ENCODE measurements at places on chromosomes 5 and 9.

GRCh38 chr5:158055111-158055501, 196.2 kb upstream of the CLINT1 start:
- no peak for DNase-seq

GRCh38 chr9:91784673-91785446, 165.2 kb downstream of the ROR2 start:
- DNase-seq: no peak

DNA sequence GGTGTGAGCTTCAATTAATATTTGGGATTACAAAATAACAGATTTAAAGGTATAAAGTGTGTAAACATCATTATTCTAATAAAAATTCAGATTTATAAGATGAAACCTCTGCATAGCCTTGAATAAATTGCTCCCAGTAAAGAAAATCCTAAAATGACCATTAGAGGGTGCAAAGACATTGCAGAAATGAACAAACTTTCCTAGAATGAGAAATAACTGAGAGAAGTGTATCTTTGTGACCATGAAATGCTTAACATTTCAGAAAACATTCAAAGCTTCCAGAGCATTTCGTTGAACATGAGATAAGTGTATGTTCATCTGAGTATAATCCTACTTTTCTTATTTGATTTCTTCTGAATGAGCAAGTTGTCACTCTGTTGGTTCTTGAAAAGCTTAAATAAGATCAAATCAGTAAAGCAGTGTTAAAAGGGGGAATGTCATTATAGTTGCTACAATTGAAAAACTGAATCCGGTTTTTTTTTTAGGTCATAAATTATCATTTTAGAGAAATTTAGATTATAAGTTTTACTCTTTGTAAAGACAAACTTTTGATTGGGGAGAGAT, 24.7 kb upstream of the NUDT12 start:
- no peak for DNase-seq

- no peak for DNase-seq
Measured at GRCh38 chr5:168696611-168697010, 117.4 kb upstream of the PANK3 start.
